Right cardiac atrium (tissue), 5 donors: ENCODE measurements at places on chromosomes 1 and 21. TPM values are rescaled to one million over a fixed set of nuclear protein-coding genes. Genes with fewer than 3 reads are reported as not detected.

The TBX19 gene
- total RNA-seq, result 0.76 TPM

The C1QA gene
- 112 TPM for total RNA-seq

The GJC2 gene
- 2.2 TPM for total RNA-seq

DNA sequence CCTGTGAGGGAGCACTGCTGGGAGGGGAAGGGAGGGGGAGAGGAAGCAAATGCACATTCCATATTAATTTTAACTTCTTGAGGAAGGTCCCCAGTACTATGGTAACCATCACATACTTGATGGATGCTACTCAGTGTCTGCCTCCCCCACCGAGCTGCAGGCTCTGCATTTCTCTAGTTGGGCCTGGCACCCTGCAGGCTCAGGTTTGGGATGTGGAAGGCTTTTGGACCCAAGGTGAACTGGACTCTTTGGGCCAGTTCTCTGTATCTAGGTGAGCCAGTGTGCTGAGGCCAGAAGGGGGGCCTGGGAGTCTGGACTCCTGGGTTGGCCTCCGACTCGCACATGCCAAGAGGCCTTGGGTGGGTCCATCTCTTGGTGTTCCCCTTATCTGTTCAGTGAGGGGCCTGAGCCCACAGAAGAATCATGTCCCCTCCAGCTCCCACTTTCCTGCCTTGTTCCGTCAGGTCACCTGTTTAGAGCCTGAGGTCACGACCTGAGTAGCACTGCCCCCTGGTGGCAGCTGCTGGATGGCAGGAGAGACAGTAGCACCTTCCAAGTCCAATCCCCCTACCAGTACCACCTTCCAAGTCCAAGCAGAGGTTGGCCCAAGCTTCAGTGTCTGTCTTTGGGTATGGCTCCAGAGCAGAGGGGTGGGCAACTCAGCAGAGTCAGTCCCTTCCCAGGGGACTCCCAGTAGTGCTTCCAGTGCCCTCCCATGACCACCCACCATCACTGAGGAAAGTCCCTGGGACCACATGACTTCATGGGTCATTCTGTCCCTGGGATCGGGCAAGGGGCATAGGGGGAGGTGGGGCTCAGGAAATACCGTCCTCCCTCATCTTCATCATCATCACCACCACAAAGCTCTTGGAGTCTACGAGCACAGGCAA lies 241.8 kb downstream of the TRABD2B start:
- peak; percentile 46 for DNase-seq

GRCh38 chr21:45154511-45155508 lies 80.4 kb downstream of the ADARB1 start:
- DNase-seq, result no peak

GRCh38 chr1:63670164-63670563 lies 77.0 kb downstream of the PGM1 start:
- no peak for DNase-seq

- no peak for DNase-seq
Observed at GRCh38 chr1:25072461-25072860, 142.4 kb upstream of the RUNX3 start.

- no peak for DNase-seq
Observed at GRCh38 chr1:232940262-232940661, 10.1 kb upstream of the NTPCR start.

DNA sequence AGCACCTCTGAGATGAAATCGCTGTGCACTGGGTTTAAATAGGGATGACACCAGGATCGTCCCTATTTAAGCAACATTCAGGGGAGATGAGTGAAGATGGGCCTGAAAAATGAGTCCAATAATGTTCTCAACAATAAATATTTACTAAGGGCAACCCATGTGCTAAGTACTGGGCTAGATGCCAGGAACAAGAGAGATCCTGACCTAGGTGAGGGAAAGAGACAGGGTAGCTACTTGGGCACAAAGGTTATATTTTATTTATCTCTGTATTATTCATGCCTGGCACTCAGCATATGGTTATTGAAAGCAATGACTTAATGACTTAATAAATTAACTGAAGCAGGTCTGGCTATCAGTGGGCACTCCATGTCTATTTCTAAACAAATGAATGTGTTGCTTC lies 27.4 kb upstream of the AVPR1B start:
- no peak for DNase-seq

GRCh38 chr21:15275615-15276235 lies 210.9 kb upstream of the NRIP1 start:
- DNase-seq, result no peak

GRCh38 chr21:33367309-33367973 lies 35.8 kb upstream of the IFNGR2 start:
- no peak for DNase-seq

DNA sequence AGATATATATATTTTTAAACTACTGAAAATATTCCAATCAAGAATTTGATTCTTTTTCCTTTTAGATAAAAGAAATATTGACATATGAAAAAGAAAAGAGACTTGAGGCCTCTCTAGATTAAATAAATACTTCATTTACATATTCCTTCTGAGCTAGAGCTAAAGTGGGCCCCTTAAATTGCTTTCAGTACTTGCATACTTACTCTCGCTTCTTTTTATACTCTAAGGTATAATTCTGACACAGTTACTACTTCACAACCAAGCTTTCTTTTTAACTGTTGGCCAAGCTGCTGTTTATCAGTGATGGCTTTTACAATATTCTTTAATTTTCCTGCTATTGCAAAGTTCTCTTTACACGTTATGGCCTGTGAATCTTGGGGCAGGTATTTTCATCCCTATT lies 24.6 kb downstream of the EXTL2 start:
- DNase-seq, result no peak
